Activated B cell treated with CpG ODN at 0.5 μM for 24 hours (primary cell): ENCODE measurements at places on chromosomes 6 and 20. TPM values are rescaled to one million over a fixed set of nuclear protein-coding genes. Genes with fewer than 3 reads are reported as not detected.

PRKN gene
- 2.3 and 3.5 TPM in 2 replicates for total RNA-seq

FLRT3 gene
- not detected in 2 replicates for total RNA-seq

ZBTB9 gene
- 10.7 and 12.5 TPM in 2 replicates for total RNA-seq

SLC24A3 gene
- total RNA-seq: 0.07 TPM in 1 of 2 replicates, not detected in the other

MAS1L gene
- not detected in 2 replicates for total RNA-seq

TBXT gene
- 0.10 and 0.24 TPM in 2 replicates for total RNA-seq

MYL9 gene
- total RNA-seq: 5.4 and 8.0 TPM in 2 replicates

BICRAL gene
- total RNA-seq: 25.2 and 25.5 TPM in 2 replicates

CCN6 gene
- not detected in 2 replicates for total RNA-seq

FAM217B gene
- total RNA-seq: 15.1 and 18.9 TPM in 2 replicates

TMC2 gene
- total RNA-seq: not detected in 2 replicates

PEX6 gene
- 11.8 and 13.2 TPM in 2 replicates for total RNA-seq

TASP1 gene
- 17.6 and 20.6 TPM in 2 replicates for total RNA-seq

OR2B6 gene
- not detected in 2 replicates for total RNA-seq

APCDD1L gene
- not detected in 2 replicates for total RNA-seq

FAXC gene
- total RNA-seq: not detected in 2 replicates

RBM24 gene
- total RNA-seq: not detected in 2 replicates

PAX1 gene
- not detected in 2 replicates for total RNA-seq

IL20RA gene
- not detected in 2 replicates for total RNA-seq

TNFRSF21 gene
- 1.0 and 1.1 TPM in 2 replicates for total RNA-seq

RUNX2 gene
- total RNA-seq: 1.8 and 2.0 TPM in 2 replicates

PRDM13 gene
- 0.07 TPM in 1 of 2 replicates, not detected in the other for total RNA-seq

TFB1M gene
- 35.2 and 41.5 TPM in 2 replicates for total RNA-seq

LHFPL5 gene
- total RNA-seq: not detected in 2 replicates
